ENCODE measurements at places on chromosomes 4 and X.
A peak's percentile ranks its signal among the peaks of the same experiment; 100 is the strongest.

- no peak for DNase-seq
Observed at GRCh38 chr4:177566691-177567090, 124.5 kb upstream of the AGA start.

- DNase-seq: no peak
Observed at GRCh38 chrX:14062524-14062923, 32.8 kb upstream of the GEMIN8 start.

DNA sequence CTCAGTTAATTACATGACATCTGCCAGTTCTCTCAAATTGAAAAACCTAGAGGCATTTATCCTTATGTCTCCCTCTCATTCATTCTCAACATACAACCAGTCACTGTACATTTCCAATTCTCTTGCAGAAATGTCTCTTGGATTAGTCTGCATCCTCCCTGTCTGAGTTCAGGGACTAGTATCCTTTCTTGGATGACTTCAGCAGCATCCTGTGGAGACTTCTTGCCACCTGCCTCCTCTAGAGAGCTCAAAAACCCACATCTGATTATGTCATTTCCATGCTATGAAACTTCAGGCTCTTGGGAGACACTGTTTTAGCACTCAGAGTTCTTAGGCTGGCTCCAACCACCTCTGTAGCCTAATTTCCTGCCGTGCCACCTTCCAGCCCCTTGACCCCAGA is 515.1 kb upstream of the DIPK2B start:
- DNase-seq: no peak

DNA sequence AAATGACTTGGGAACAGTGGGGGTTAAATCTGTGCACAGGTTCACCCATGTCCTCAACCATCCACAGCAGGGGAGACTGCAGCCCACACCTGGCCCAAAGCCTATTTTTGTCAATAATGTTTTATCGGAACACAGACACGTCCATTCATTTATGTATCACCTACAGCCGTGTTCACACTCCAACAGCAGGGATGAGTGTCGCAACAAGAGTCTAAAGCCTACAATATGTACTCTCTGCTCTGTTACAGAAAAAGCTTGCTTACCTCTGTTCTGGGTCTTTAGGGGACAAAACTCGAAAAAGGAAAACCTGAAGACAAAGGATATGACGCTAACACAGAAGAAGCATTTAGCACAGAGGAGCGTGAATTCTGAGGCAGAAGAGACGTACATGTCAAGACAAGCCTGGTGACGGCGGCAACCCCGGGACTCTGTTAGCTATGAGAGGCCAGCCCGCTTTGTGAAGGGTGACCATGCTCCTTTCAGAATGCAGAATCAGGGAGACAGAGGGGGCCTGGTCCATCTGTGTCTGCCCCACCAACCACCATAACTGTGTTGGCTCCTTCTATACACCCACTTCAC is 45.5 kb downstream of the AFAP1 start:
- DNase-seq: no peak

GRCh38 chrX:20265726-20266681 is 705 bp downstream of the RPS6KA3 start:
- no peak for DNase-seq

GRCh38 chrX:133375615-133376340 is 39.5 kb downstream of the GPC4 start:
- no peak for DNase-seq

DNA sequence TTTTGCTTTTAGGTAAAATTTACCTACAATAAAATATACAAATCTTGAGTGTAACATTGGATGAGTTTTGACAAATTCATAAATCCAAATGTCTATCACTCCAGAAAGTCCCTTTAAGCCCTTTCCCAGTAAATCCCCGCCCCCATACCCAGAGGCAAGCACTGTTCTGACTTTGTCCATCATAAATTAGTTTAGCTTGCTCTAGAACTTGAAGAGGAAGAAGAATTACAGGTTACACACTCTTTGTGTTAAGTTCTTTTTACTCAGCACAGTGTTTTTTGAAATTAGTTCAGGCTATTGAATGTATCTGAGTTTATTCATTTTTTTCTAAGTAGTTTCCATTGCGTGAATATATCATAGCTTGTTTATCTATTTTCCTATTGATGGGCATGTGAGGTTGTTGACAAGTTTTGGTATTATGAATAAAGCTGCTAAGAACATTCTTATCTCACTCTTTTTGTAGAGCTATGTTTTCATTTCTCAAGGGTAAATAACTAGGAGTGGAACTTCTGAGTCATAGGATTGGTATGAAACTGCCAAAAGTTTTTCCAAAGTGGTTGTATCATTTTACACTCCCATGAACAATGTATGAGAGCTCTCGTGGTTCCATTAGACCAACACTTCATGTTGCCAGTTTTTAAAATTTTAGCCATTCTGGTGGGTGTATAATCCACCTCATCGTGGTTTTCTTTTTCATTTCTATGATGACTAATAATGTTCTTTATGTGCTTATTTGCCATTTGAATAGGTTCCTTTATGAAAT is 22.4 kb upstream of the HPSE start:
- DNase-seq: peak; percentile 80

DNA sequence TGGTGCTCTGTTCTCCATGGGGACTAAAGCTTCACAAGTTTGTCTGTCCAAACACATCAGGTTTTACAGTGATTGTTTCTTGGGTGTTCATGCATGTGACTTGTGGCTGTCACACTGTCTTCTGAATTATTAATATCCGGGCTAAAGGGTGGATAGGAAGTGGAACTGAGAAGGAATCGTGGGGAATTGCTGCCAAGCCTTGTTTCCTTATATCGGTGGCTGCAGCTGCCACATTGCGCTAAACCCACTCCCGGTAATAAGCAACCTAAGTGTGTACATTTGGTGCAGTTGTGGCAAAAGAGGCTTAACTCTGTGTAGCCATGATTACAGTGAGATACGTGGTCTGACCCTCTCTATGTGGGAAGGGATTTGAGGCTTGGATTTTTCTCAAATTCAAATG is 30.7 kb downstream of the SEPTIN11 start:
- no peak for DNase-seq

DNA sequence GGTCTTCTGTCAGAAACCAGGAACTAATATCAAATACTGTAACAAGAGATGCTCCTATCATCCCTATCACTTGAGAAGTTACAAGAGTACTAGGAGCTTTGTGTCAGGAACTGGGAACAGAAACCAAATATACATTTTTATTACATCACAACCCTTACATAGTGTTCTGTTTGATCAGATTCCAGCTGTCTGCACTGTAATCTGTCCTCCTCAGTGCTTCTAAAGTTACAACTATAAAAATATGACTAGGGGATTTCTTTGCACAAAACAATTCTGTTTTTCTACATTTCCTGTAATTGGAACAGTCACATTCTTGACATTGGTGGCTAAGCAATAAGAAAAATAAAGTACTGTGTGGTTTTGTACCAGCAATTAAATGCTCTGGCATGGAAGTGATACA is 686.0 kb downstream of the PDHA2 start:
- no peak for DNase-seq

- no peak for DNase-seq
Observed at GRCh38 chrX:1938190-1938589, 323.3 kb downstream of the ASMT start.

DNA sequence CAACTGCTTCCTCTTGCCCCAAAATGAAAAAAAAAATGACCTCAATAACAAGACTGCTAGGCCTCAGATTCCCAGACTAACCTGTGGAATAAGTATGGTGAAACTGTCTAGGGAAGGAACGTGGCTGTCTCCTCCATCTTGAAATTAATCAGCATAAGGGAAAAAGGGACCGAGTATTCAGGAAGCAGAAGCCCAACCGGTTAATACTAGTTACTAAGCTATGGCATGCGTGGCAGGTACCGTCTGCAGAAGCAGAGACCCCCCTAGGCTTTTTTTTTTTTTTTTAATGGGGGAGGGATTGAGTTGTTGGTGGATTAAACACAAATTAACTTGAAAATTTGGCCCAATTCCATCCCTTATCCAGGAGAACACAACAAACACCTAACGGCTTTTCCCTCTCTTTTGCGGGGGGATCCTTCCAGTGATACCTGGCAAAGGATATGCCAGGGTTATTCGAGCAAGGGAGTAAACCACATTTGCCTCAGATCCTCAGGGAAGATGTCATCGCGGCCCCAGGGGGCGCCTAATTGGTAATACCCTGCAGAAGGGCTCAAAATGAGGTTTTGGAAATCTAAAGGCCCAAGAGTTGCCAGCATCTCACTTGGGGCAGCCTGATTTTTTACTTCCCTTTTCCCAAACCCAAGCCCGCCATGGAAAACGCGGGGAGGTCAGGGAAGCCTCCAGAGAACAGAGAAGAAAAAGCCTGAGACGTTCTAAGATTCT is 893 bp downstream of the RLIM start:
- no peak for DNase-seq

- DNase-seq: no peak
Observed at GRCh38 chr4:37770016-37770415, 56.5 kb upstream of the PGM2 start.

- DNase-seq: no peak
Observed at GRCh38 chr4:11197631-11198341, 230.9 kb downstream of the HS3ST1 start.

DNA sequence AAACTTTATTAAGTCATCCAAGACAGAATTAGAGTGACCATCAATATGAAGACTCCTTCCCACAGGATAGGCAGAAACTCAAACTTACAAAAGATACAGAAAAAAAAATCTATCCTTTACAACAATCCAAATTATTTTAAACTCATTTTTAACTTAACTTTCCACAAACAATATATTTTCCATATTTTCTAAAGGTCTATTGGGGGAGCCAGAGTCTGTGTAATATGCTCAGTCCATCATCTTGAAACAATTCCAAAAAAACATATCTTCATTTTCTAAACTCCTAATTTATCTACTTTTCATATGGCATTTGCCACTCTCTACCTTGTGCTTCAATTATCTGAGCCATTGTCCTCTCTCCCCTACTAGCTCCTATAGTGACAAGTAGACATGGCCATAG is 378.1 kb downstream of the PDGFC start:
- DNase-seq: no peak

- DNase-seq: peak; percentile 84
Observed at GRCh38 chr4:88938138-88938537, 118.8 kb downstream of the FAM13A start.

GRCh38 chrX:20665481-20665880 is 398.8 kb upstream of the RPS6KA3 start:
- no peak for DNase-seq

GRCh38 chrX:123975180-123975579 is 13.7 kb downstream of the STAG2 start:
- DNase-seq: no peak

GRCh38 chrX:9992724-9993123 is 25.6 kb downstream of the CLDN34 start:
- DNase-seq: no peak

DNA sequence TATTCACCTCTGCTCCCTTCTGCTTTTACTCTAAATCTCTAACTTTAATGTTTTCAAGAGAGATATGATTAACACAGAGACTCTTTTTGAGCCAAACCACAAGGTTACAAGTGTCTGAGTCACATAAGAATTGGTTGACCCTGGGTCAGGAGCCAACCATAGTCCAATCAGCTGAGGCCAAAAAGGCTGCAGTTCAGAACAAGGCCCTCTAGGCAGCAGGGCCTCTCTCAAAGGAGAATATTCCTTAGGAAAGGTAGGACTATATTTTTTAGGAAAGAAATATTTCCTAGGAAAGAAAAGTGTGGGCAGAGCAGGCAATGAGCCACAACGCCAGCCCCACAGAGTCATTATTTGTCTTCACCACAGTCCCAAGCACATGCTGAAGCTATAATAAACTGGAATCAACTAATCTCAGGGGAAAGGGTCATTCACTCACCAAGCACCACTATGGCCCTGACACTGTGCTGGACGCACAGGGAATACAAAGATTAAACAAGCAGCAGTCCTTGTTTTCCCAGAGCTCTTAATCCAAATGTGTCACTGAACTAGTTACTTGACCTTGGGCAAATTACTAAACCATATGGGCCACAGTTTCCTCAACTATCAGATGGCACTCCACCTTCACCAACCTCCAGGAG is 2.2 kb downstream of the ATP8A1 start:
- DNase-seq: peak; percentile 4

GRCh38 chrX:110987292-110987691 is 108.7 kb upstream of the PAK3 start:
- DNase-seq: no peak

GRCh38 chrX:119693040-119693995 is at the start of gene SEPTIN6:
Gene SEPTIN6, minus strand, starts transcription at chrX:119693168. Its CDS starts 63 bp downstream, at chrX:119693105.
- DNase-seq: no peak

- DNase-seq: peak; percentile 18
Observed at GRCh38 chr4:94757192-94758140, at the start of gene BMPR1B. Gene BMPR1B, plus strand, starts transcription at chr4:94757955. Its CDS starts 346,470 bp downstream, at chr4:95104425.

DNA sequence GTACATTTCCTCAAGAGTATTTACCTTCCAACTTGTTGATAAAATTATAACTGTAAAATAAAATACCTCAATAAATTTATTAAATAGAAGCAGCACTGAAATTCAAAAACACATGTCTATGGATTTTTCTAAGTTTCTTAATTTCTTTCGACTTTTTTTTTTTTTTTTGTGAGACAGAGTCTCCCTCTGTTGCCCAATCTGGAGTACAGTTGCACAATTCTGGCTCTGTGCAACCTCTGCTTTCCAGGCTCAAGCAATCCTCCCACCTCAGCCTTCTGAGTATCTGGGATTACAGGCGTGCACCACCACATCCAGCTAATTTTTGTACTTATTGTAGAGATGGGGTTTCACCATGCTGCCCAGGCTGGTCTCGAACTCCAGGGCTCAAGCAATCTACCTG is 79.8 kb downstream of the IQCM start:
- no peak for DNase-seq

DNA sequence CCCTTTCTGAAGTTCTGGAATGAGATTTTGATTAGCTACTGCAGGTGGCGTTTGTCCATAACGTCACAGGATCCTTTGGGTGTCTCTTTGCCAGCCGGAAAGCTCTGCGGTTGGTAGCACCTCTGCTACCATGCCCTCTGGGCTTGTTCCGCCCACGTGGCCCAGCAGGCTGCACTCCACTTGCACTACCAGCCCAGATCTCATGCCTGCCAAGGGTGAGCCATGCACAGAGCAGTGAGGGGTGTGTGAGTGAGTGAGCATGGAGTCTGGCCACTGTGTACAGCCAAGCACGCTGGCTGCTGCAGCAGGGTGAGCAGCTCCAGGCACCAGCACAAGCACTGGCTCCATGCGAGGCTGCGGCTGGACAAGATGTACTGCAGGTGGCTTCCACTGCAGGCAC is 6.6 kb upstream of the HNRNPD start:
- no peak for DNase-seq

DNA sequence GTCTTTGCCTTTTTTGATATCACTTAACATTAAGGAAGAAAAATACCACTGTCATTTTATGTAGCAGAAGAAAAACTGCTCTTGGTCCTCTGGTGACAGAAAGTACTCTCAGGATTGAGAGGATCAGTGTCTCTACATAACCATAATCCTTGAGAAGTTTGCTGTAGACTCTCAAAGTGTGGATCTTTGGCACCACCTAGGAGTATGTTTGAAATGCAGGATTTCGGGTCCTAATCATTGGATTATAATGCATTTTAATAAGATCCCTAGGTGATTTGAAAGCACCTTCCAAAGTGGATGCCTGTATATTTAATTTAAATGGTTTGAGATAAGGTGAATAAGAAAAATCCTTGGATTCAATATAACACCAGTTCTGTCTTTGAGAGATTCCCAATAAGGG is 23.2 kb downstream of the MOB1B start:
- DNase-seq: no peak

- DNase-seq: no peak
Observed at GRCh38 chrX:24146283-24146949, 3.1 kb upstream of the ZFX start.
